ENCODE measurements at places on chromosomes 12 and 14.

- peak overlapping the region; percentile 99 for H3K4me3 ChIP-seq
- no peaks in the 10 kb centered on the region for H3K27me3 ChIP-seq
- H3K27ac ChIP-seq: peak overlapping the region; percentile 100
- peaks cover 38% of the 10 kb centered on the region for H3K36me3 ChIP-seq
- no peak for DNase-seq
- H3K4me1 ChIP-seq: peaks cover 54% of the 10 kb centered on the region
These were observed 1.8 kb downstream of the SART3 start for GRCh38 chr12:108559007-108559655.

DNA sequence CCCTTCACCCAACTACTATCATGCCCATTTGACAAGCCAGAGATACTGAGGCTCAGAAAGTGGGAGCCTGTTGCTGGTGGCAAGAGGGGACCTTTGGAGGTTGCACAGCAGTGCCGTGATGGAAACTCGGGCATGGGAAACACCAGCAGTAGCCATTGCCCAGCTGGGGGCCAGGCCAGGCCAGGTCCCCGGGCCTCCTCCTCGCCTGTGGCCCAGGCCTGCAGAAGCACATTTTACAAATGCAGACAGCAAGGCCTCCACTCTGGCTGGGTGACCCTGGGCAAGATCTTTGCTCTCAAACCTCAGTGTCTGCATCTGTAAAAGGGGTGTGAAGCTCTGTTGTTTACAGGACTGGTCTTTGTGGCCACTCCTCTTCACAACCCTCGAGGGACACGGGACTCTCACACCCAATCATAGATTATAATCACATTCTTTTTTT, 4.5 kb upstream of the SH2B3 start:
- H3K36me3 ChIP-seq: peaks cover 4% of the 10 kb centered on the region
- DNase-seq: no peak
- no peak overlapping the region for H3K27ac ChIP-seq
- no peak overlapping the region for H3K4me3 ChIP-seq
- H3K4me1 ChIP-seq: peaks cover 58% of the 10 kb centered on the region

GRCh38 chr12:27794818-27795584, 15.0 kb upstream of the MANSC4 start:
- H3K36me3 ChIP-seq: peaks cover 52% of the 10 kb centered on the region
- H3K27ac ChIP-seq: peak overlapping the region; percentile 81
- no peak for DNase-seq
- H3K4me1 ChIP-seq: peaks cover 25% of the 10 kb centered on the region
- H3K27me3 ChIP-seq: no peaks in the 10 kb centered on the region
- no peak overlapping the region for H3K4me3 ChIP-seq

DNA sequence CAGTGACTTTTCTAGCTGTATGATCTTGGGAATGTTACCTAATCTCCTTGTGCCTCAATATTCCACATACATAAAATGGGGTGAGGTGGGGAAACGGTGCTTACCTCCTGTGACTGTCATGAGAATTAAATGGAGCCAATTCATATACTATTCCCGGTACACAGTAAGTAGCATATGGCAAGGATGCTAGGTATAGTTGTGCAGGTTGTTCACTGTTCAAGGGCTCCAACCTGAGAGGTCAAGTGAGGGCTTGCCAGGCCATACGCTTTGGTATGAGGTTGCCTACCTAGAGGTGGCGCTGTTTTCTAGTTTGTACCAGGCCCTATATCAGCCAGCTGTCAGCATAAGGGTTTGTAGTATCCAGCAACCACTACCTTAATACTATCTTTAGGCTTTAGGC, 3.6 kb upstream of the BATF start:
- H3K4me1 ChIP-seq: peaks cover 50% of the 10 kb centered on the region
- no peak overlapping the region for H3K27ac ChIP-seq
- no peak overlapping the region for H3K4me3 ChIP-seq
- H3K27me3 ChIP-seq: no peaks in the 10 kb centered on the region
- peak; percentile 79 for DNase-seq
